ENCODE measurements at places on chromosomes 2 and 18.

GRCh38 chr2:110747522-110748488 lies 15.4 kb downstream of the ACOXL start:
- DNase-seq: no peak

DNA sequence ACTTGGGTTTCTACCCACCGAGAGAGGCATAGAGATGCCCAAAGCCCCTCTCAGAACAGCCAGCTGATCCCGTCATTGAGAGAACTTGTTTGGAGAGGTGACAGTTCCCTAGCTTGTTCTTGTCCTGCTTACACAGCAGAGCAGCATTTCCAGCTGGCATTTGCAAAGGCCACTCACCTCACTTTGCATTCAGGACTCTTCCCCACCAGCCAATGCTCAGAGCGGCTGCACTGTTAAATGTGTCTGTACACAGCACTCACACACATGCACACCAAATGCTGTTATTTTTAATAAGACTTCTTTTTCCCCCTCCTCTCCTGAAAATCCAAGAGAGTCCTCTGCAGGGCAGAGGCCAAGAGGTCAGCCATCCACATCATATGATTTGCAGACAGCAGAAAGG lies 104.6 kb upstream of the SLC14A2 start:
- no peak for DNase-seq

DNA sequence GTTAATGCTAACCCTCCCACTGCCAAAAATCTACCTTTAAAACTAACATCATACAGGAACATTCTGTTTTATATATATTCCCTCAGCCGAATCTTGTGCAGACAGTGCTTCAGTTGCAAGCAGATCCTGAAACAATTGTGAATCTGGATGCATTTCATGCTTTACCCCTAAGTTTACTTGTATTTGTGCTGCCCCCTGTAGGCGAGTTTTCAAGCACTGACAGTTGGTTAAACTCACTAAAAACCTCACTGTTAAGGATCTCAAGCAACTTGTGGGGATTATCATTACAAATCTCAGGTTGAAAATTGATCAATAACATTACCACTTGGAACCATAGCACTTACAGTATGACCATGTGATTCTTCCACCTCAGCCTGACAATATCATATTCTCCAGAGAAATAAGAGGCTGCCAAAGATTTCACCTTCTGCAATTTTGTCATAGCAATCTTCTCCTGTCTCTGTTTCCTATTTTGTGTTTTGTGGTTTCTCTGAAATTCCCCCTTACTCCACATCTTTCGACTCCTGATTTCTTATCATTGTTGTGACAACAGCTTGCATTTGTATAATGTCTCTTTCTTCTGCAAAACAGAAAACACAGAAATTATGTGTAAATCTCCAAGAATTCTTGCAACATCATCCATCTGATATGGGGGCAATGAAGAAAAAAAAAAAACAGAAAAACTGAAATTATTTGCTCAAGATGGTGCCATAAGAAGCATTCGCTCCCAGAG lies 354.6 kb upstream of the SETBP1 start:
- no peak for DNase-seq

DNA sequence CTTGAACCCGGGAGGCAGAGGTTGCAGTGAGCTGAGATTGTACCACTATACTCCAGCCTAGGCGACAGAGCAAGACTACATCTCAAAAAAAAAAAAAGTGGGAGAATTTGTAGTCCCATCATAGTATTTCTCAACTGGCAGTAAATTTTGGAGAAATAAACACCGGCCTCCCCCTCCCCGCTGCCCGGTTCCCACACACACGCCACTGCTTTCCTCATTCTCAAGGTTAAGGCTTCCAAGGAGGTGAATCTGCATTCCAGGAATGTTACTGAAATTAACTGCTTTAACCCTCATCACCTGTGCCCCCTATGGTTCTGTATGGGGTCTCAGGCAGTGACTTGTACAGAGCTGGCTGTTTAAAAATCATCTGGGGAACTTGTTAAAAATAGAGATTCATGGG lies 49.9 kb downstream of the MRPL35 start:
- DNase-seq: no peak

GRCh38 chr18:9062418-9062751 lies 40.1 kb upstream of the NDUFV2 start:
- DNase-seq: no peak

- no peak for DNase-seq
Observed at GRCh38 chr2:203455209-203455608, 79.9 kb downstream of the RAPH1 start.

- no peak for DNase-seq
Observed at GRCh38 chr18:79637921-79638909, 41.4 kb upstream of the CTDP1 start.

- DNase-seq: no peak
Observed at GRCh38 chr2:17878281-17879136, at the start of gene KCNS3. Gene KCNS3, plus strand, starts transcription at chr2:17878667. Its CDS starts 52,342 bp downstream, at chr2:17931009.

DNA sequence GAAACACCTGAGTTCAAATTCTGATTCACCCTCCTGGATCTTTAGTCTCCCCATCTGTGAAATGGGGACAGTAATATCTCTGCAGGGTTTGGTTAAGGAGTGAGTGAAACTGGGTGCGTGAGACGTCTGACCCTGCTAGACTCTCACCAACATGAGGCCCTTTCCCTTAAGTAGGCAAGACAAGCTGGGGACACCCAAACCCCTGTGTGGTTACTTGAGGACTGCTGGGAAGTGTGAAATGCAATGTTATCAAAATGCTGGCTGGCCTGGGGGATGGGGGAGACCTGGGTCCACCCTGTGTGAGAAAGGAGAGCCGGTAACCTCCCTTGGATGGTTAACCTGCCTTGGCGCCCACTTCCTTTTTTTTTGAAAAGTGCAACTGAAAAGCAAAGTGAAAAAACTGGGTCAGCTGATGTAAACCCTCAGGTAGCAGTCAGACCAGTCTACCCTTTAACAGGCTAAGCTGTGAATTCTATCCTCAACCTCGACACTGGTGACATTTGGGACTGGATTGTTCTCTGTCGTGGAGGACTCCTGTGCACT lies 82.3 kb downstream of the INPP5D start:
- no peak for DNase-seq

- no peak for DNase-seq
Observed at GRCh38 chr2:62971936-62972335, 78.7 kb upstream of the OTX1 start.

DNA sequence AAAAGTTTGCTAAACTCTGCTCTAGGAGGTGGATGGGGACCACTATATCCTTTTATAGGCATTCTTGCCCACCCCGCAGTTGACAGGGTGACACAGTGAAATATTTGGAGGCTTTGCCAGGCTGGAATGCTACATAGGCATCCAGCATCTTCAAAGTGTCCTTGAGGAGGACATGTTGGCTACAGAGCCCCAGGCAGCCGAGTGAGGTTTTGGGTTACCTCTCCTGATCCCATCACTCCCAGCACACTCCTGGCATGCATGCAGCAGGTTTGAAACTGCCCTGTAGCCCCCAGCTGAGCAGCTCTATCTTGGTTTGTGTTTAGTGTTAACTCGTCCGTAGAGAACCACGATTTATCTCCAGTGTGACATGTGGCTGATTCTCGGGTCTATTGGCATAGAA lies 7.3 kb downstream of the FOSL2 start:
- no peak for DNase-seq

DNA sequence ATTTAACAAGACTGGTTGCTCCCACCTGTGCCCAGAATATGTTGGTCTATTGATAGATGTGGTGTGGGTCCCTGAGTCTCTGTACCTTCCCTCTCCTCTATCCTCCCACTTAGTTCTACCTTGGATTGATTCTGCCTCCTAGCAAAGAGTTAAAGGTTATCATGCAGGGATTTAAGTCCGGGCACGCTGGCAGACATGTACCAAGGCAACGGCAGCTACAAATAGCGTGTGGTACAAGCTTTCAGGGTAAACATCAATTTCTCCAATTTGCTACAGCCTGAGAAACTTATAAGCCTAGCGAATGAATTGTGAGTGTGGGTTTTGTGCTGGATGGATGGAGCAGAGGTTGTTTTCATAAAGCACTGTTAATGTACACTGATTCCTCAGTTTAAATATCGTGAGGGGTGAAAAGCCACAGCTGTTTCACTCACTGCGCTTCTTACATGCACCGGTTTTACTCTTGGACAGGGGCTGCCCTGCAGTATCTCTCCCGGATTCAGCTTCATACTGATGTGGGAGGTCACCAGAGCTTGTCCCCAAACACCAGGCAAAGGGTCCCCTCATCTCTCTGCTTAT lies 289.8 kb downstream of the ICOS start:
- no peak for DNase-seq

DNA sequence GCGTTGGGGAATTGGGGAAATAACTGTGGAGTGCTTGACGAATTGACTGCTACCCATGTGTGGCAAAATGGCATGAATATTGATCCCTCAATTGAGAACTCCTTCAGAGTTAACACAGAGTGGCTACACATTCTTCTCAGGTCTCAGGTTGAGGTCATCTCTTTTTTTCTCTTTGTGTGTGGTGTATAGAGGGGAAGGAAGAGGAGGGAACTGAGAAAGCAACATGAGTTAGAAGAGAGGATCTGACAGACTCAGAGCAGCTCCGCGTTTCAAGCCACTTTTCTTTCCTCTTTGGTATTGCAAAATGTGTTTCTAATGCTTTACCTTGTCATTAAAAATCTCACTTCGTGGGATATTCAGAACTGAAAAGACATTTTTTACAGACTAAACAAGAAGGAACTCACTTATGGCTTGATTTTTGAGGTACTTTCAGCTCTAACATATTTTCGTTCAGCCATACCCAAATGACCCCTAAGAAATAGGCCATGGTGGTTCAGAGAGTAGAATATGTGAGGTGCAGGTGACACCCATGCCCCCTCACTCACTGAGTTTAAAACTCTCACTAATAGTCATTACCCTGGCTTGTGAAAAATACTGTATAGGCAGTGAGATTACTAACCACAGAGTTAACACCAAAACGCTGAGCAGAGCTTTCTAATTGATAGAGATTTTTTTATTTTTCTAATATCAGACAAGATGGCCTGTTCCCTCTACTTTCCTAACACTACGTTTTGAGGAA lies 22.5 kb downstream of the STAT4 start:
- DNase-seq: no peak
